Smooth muscle cell of trachea (primary cell): ENCODE measurements at places on chromosomes 16 and 17. TPM values are rescaled to one million over a fixed set of nuclear protein-coding genes. Genes with fewer than 3 reads are reported as not detected.

The ZNHIT3 gene
- 19.7 and 20.4 TPM in 2 replicates for total RNA-seq

The SMTNL2 gene
- total RNA-seq: 0.15 and 1.2 TPM in 2 replicates

The RDM1 gene
- 0.66 and 0.87 TPM in 2 replicates for total RNA-seq

The AGRP gene
- not detected in 2 replicates for total RNA-seq

The NECAB2 gene
- total RNA-seq: under 0.01 and 0.83 TPM in 2 replicates
